ENCODE measurements at places on chromosomes 11 and 22.

DNA sequence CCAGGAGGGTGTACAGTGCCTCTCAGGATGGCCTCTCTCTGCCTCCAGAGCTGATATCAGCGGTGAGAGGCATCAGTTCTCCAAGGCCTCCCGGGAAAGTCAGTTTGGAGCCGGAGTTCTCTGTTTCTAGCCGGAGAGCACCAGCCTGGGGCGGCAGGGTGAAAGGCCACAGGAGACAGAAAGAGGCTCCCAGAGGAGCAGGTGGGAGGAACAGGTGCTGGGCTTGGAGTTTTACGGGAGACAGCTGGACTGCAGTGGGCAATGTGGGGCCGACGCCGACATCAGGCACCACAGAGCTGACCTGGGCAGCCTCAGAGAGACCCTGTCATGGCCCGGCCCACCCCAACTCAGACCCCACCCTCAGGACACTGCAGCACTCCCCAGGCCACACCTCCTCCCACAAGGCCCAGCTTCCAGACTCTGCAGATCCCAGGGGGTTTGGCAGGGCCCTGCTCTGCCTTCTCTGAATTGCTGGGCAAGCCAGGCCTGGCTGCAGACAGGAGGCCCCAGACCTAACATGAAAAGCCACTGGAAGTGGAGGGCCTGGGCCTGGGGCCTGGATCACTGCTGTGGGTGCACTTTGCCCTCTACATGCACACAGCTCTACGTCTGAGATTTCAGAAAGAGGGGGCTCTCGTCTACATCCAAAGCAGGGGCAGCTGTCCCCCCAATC is 885.6 kb downstream of the BRD1 start:
- no peak for DNase-seq

DNA sequence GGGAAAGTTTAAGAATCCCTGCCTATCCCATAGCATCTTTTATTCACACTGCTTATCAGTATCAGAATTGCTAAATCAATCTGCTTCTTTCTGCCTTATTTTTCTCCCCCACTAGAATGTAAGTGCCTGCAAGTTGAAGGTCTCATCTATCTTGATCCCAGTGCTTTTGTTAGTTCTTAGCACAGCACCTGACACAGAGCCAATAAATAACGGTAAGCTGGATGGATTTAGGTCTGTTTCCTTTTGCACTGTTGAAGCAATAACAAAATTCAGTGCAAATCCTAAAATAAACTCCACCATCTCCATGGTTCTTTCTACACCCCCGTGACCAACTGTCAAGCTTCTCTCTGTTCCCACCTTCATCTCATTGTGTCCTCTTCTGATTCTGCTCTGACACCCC is 36.7 kb upstream of the CD44 start:
- DNase-seq, result no peak

DNA sequence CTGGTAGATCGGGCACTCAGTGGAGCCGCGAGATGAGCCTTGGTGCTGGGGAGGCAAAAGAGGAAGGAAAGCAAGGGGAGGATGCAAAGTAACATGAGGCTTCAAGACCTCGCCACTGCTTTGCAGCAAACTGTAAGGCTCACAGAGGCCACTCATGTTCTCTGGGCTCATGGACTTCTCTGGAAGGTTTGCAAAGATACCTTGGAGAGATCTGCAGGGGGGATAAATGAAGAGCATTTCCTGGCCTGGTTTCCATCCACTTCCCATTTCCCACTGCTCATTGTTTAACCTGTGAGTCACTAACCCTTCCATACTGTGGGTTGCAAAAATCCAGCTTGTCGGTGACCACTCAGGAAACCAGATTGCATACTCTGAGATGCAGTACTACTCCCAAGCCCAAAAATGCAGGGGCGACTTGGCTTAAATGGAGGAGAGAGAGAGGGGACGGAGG is 38.5 kb downstream of the OSBP2 start:
- no peak for DNase-seq

DNA sequence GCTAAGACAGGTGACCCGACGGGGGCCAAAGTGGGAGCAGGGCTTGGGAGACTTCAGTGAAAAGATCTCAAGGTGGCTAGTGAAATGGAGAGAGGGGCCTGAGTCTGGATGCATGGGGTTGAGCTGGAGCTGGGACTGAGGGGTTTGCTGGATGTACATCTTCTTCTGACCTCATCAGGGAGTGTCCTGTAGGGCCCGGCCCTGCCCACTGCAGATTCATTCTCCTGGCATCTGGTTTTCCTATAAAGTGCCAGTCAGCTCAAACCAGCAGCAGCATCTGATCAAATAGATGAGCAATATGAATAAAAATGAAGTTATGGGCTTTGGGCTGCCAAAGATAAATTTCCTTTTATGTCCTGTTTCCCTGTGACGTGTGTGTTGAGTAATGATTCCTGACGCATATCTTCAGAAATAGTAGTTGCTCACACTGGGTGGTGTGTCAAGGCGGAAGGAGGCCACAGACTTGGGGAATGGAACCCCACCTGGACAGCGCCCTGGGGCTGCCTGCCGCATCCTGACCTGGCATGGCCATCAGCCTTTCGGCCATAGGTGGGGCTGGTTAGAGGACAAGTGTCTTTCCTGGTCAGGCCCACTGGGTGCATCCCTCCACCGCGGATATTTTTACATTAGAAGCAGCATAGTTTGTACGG is 135.4 kb downstream of the OSBP2 start:
- DNase-seq, result no peak

- DNase-seq, result peak; percentile 6
Measured at GRCh38 chr11:56624661-56625110, 10.0 kb upstream of the OR5M1 start.

All from NCI-H1930 (cell line).